ENCODE measurements at places on chromosomes 3 and 15.

- DNase-seq, result no peak
Observed at GRCh38 chr15:39084674-39085530, 496.0 kb upstream of the THBS1 start.

DNA sequence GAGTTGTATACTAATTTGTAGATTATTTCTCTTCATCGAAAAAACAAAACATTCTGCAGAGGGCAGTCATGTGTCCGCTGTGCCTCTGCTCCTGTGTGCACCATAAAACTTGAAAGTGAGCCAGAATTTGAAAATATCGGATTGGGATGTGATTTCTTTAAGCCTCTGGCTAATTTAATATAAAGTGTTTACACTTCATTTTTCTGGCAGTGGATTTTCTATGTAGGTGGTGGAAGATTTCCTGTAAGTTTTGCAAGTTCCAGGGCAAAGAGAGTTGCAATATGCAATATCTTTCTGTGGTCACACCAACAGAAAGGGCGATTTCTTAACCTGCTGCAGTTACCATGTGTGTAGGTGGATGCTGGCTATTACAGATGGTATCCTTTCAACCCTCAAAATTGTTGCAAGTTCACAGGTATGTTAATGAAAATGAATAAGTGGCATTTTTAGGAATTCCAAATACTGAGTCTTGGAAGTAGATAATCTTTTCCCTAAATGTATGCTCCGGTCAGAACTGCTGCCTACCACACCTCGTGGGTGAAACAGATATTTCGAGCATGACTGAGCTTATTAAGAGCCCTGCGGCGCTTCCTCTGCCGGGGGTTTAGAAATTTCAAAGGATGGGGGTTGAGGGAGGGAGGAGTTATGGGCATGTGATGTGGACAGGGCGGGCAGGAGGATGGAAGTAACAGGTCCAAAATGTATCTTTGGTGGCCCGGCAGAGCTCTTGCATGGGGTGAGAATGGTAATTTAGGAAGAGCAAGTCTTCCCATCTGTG is 134.0 kb downstream of the PGPEP1L start:
- DNase-seq, result no peak

- no peak for DNase-seq
Observed at GRCh38 chr3:5798809-5799208, 611.3 kb downstream of the EDEM1 start.

DNA sequence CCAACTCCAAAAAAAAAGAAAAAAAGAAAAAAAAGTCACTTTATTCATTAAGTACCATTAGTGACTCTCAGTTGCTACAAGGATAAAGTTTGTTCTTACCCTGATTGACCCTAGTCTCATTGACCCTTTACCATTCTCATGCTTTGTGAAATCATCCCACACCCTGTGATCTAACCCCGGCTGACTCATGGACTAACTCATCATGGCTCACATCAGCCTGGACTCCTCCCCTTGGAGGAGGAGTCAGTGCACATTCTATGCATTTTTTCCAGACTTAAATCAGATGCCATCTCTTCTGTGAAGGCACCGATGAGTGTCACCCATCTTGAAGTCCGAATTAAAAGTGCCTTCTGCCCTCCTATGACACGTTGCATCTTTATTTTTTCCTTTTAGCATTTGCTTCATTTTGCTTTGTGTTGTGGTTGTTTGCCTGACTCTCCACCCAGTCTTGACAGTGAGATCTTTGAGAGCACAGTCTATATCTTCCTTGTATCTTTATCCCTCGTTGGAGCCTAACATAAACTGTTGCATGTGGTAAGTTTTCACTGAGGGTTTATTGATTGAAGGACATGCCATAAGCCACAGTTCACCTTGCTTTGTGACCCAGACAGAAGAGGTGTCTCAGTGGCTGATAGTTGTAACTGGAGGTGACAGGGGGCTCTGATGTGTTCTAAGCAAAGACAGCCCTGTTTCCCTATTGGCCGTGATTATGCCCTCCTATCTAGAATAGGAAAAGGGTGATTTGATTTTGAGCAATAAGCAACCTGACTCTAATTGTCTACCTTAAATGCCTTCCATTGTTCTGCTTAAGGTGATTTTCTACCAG is 72.1 kb downstream of the IL1RAP start:
- peak; percentile 23 for DNase-seq

- no peak for DNase-seq
Observed at GRCh38 chr3:48429960-48430707, at the start of gene PLXNB1. PLXNB1 (minus strand) TSS chr3:48430086; CDS start chr3:48424611, 5,475 bp downstream.

DNA sequence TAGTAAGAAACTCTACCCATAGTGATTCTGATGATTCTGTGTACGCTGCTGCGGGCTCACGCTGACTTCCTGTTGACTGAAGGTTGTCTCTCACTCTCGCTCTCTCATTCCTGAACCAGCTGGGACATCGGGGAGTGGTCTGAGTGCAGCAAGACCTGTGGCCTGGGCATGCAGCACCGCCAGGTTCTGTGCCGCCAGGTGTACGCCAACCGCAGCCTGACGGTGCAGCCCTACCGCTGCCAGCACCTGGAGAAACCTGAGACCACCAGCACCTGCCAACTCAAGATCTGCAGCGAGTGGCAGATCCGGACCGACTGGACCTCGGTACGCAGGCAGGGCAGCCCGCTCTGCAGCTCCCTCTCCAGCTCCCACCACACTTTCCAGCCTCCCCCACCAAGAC is 63.6 kb upstream of the NR2E3 start:
- no peak for DNase-seq

GRCh38 chr3:175606650-175607318 is 747.6 kb downstream of the NAALADL2 start:
- no peak for DNase-seq

DNA sequence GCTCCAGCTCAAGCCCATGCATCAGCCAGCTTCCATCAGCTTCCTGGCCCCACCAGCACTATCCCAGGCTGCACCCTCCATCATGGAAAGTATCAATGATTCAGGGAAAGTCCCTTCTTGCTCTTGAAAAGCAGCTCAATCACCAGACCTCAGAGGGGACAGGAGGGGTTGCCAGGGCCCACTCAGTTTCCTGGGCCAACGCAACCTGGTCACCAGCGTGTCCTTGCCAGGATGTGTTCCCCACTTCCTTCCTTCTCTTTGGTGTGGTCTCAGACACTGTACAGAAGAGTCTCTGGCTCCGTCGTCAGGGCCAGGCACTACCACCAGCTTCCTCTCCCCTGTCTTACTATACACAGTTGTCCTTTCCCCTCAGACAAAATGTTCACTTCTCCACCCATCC is 3.0 kb downstream of the HDC start:
- peak; percentile 33 for DNase-seq

DNA sequence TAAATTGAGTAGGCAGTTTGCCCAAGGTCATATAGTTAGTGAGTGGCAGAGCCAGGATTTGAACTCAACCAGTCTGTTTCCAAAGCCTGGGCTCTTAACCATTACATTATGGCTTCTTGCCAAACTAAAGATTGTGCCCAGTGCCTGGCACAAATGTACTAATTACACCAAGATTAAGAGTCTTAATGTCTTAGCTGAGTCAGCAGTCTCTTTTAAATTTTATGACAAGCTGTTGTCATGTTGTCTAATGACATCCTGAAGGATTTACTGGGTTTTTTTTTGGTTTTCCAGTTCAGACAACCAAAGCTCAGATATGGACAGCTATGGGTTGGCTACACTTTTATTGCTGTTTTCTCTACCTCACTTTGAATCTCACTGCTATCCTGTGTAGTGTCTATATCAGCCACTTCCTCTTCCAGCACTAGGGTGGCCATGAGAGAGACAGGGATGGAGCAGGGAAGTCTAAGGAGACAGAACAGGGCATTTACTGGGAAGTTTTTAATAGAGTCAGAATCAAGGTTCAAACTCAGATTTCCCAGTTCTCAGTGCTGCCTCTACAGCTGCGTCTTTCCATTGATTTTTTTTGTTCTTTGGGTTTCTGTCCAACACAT is 10.5 kb downstream of the FBXL2 start:
- no peak for DNase-seq

DNA sequence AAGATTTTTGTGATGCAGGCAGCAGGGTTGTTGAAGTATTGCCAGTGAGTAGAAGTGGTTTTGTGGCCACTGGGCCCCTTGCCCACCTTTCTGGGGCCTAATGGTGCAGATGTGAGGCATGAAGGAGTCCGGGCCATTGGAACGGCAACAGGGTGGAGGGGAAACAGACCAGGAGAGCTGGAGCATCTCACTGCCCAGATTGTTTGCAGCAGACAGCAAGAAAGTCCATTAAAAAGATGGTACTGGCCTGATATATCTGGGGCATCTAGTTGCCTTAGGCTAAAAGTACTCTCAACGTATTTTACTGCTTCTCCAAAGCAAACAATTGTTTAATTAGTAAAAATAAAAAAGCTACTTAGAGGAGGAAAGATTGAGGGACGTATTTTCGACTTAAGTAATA is 298.4 kb downstream of the SATB1 start:
- DNase-seq, result no peak

- no peak for DNase-seq
Observed at GRCh38 chr15:99115300-99116215, 10.7 kb downstream of the SYNM start.

DNA sequence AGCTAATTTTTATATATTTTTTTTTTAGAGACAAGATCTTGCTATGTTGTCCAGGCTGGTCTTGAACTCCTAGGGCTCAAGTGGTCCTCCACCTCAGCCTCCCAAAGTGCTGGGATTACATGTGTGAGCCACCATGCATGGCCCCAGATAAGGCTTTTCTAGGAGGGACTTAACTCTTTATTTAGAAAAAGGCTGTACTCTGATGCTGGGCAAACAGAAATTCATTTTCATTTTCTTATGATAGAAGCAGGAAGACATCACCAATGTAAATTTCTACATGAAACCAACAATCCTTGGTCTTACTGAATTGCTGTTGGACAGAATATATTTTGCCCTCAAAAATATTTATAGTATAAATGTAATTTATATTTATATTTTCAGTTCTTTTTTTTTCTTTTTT is 9.6 kb downstream of the NIPA1 start:
- DNase-seq, result no peak

- DNase-seq, result no peak
Observed at GRCh38 chr3:46187876-46188275, 20.2 kb downstream of the CCR1 start.

GRCh38 chr3:102916532-102916931 is 481.7 kb downstream of the ZPLD1 start:
- no peak for DNase-seq

- no peak for DNase-seq
Observed at GRCh38 chr3:55417211-55417610, 69.9 kb downstream of the WNT5A start.

- DNase-seq, result no peak
Observed at GRCh38 chr3:22244761-22245521, 493.9 kb upstream of the ZNF385D start.

- DNase-seq, result no peak
Observed at GRCh38 chr15:82743810-82744209, 34.1 kb upstream of the AP3B2 start.

GRCh38 chr3:66336333-66336766 is 115.5 kb downstream of the SLC25A26 start:
- no peak for DNase-seq

- no peak for DNase-seq
Observed at GRCh38 chr3:45559560-45560118, 34.9 kb upstream of the LIMD1 start.

GRCh38 chr3:140247775-140248174 is 312.8 kb downstream of the CLSTN2 start:
- DNase-seq, result no peak

DNA sequence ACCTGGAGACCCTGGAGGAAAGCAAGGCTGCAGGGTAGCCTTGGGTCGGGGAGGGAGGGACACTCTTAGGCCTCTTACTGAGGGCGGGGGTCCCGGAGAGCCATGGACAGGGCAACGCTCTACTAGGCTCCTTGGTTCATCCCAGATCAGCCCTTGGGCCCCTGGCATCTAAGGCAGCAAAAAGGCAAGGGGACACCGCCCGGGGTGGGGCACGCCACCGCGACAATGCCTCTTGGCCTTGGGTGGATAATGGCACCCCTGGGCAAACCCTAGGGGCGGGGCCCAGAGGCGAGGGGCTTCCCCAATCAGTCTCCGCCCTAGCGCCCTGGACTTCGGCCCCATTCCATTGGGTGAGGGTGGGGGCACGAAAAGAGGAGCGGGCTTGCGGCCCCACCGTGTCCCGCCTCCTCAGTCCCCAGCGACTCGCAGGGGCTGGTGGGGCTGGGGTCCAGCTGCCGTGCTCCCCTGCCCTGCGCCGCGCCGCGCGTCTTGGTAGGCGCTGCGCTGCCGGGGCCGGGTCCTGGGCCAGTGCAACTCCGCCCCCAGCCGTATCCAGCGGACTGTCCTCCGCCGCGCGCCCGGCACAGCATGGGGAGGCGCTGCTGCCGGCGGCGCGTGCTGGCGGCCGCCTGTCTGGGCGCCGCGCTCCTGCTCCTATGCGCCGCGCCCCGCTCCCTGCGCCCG is at the start of gene CHST13:
Gene CHST13, plus strand, starts transcription at position 411 of the 684 bp plus-strand sequence. Its CDS starts 178 bp downstream, at position 589.
- DNase-seq, result no peak

- DNase-seq, result no peak
Observed at GRCh38 chr3:196192036-196192523, 19.1 kb downstream of the ZDHHC19 start.

GRCh38 chr3:193086681-193087080 is 154.3 kb upstream of the PLAAT1 start:
- no peak for DNase-seq

- no peak for DNase-seq
Observed at GRCh38 chr15:75809986-75810750, 33.1 kb upstream of the UBE2Q2 start.

GRCh38 chr15:97013491-97013890 is 683.0 kb downstream of the NR2F2 start:
- DNase-seq, result no peak

DNA sequence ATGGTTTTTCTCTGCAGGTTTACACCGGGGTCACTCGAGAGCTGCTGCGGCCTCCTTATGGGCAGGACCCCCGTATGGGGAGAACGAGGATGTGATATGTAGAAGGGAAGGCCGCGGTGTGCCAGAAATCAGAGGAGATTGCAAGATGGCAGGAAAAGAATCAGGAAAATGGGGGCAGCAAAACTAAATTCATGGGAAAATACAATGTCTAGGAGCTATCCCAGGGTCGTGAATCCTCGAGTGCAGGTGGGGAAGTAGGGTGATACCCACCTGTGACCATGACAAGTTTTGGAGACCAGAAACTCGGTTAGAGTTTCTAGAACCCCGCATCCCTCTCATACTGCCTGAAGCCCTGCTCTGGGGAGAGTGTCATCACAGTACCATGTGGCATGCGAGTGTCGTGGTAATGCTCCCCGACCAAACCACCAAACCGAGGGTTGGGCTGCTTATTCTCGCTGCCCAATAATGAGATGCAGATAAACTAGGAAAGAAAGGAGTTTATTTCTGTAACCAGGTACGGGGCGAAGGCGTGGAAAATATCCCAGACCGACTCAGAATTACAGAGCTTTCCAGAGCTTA is 781 bp downstream of the TRNT1 start:
- peak; percentile 34 for DNase-seq
